Activated T-cell treated with anti-CD3 and anti-CD28 coated beads for 24 hours (primary cell): ENCODE measurements at places on chromosomes 1 and 21.

DNA sequence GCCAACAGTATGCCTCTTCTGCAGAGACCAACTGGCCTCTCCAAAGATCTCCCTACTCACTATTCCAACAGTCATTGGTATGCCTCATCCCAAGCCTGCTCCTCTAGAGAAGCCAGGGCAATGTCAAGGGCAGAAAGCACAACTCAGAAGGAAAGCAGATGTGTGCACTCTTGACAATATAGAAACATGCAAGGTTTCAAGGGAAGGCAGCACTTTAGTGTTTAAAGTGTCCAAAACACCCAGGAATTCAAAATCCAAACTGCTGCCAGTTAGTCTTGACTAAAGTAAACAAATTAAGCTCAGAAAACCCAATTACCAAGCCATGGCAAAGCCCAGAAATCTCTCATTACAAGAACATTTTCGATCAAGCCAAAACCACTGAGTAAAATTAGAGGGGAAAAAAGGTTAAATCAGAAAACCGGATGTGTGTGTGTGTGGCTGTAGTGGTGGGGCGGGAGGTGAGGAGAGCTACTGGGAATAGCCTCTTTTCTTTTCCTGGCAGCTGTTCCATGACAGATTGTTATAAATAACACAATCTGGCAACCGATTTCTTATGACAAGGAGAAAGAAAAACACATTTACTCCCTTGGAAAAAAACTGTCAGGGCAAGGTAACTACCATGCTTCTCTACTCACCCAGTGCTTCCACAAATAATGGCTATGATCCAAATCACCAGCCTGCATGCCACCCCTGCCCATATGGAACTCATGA lies 39.2 kb downstream of the EIF2B3 start:
- no peak for DNase-seq

DNA sequence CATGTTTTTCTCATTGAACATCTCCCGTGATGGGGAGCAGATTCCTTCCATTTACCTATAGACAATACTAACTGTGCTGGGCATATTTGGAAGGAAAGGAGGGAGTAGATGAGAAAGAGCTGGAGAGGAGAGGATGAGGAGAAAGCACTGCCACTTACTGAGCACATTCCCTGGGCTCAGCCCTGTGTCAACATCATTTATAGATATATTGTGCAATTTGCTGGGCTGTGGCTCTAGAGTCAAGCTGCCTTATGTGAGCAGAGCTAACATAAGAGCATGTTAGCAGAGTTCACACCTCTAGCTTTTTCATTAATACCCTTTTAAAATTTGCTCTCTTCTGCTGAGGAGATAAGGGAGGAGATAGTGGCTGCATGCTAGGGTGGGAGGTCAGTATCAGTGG lies 22.3 kb upstream of the CD53 start:
- no peak for DNase-seq

DNA sequence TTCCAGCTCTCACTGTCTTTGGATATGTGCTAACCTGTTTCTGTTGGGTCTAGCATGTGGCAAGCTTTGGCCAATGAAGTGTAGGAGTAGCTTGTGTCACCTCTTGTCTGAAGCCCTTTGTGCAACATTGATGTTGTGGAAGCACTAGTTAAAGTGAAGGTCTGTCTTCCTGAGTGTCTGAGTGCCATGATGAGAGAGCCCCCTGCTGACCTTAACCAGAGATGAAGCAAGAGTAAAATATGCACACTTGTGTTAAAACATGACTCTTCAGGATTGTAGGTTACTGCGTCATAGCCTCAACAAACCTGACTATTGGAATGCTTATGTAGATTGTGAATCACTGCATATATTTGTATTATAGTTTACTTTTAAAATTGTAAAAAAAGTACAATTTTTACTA lies 103.7 kb downstream of the NCAM2 start:
- DNase-seq, result no peak

GRCh38 chr1:44939061-44939460 lies 47.3 kb downstream of the EIF2B3 start:
- no peak for DNase-seq

DNA sequence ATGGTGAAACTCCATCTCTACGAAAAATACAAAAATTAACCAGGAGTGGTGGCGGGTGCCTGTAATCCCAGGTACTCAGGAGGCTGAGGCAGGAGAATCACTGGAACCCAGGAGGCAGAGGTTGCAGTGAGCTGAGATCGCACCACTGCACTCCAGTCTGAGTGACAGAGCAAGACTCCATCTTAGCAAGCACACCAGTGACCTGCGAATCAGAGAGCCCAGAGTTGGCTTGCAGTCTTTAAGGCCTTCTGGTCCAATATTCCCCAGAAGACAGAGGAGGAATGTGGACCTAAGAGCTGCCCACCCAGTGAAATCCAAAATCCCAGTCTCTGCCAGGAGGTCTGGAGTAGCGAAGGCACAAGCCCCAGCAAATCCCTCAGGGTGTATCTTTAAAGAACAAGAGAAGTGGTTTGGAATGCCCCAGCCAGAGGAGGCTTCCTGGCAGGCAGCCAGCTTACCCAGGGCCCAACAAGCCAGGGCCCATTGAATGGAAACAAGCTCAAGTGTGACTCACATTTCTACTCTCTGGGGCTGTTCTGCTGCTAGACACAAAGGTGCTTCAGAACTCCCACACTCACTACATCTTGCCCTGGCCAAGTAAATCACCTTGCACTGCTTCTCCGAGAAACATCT lies 23.9 kb downstream of the GPR161 start:
- DNase-seq, result peak; percentile 40

DNA sequence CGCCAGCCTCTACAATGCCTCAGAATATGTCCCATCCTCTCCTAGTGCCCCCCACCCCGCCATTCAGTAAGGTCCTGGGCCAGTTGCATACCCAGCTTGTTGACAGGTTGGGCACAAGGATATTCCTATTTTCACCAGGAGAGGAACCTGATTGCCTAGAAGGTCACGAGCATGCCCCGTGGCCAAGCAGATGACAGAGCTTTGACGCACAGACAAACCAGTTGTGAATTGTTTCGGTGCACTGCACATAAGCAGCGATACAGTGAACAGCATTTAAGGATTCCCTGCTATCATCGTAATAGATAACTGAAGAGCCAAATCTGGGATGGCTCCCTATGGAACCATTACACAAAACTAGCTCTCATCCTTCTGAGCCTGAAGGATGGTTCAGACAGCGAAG lies 3.4 kb downstream of the LELP1 start:
- no peak for DNase-seq

- no peak for DNase-seq
Measured at GRCh38 chr1:230288641-230289349, 137.3 kb downstream of the PGBD5 start.

DNA sequence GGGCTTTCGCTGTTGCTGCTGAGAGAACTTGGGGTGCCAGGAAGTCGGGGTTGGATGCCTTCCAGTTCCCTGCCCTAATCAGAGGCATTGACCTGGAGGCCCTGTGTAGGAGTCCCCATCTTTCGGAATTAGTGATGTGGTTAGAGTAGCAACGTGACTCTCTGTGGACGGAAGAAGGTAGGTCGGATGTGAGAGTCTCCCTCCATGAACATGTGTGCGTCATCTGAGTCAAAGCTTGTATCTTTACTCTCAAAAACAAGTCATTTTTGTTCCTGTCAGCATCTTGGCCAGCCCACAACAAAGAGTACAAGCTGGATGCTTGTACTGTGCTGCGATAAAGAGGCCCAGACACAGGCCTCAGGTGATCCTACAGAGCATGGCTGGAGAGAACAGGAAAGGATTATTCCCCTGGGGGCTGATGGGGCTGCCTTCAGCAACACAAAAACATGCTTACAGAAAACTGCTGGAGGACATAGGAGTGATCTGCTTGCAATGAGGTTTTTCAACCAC lies 31.0 kb upstream of the IL10 start:
- DNase-seq, result peak; percentile 71

- DNase-seq, result no peak
Measured at GRCh38 chr21:39976800-39977199, 109.6 kb downstream of the PCP4 start.

DNA sequence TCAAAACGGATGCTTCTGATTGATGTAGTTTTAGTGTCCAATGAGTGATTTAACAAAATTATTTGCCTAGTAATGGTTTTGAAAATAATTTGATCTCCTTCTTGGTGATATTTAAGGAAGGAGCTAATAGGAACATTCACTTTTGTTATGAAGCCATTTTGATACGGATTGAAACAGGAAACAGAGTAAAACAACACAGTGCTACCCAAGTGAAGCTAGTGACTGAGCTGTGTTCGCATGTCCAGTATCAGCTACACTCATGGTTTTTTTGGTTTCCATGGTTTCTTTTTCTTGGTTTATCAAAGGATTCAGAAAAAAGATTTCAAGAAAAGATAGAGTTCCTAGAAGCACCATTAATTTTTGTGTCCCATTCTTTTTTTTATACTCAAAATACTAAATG lies 40.1 kb upstream of the PLEKHO1 start:
- DNase-seq, result no peak

GRCh38 chr1:185360714-185361113 lies 43.7 kb upstream of the IVNS1ABP start:
- no peak for DNase-seq
